ENCODE measurements at places on chromosomes 7 and 10.

DNA sequence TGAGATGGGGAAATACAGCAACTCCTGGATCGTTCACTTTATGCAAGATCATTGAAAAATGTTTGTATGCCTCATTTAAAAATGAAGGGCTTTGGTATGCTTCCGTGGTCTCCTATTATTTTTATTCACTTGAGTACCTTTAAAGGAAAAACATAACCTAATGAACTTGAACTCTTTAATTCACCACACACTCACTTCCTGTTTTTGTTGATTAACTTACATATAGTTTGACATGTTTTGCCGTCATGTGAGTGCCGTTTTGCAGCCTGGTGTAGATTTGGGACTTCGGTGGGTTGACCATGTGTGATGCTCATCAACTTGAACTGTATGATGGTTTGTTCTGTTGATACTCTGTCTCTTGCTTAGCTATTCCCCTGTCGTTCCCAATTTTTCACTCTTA, 28.9 kb downstream of the CASP7 start:
- no peak for DNase-seq

DNA sequence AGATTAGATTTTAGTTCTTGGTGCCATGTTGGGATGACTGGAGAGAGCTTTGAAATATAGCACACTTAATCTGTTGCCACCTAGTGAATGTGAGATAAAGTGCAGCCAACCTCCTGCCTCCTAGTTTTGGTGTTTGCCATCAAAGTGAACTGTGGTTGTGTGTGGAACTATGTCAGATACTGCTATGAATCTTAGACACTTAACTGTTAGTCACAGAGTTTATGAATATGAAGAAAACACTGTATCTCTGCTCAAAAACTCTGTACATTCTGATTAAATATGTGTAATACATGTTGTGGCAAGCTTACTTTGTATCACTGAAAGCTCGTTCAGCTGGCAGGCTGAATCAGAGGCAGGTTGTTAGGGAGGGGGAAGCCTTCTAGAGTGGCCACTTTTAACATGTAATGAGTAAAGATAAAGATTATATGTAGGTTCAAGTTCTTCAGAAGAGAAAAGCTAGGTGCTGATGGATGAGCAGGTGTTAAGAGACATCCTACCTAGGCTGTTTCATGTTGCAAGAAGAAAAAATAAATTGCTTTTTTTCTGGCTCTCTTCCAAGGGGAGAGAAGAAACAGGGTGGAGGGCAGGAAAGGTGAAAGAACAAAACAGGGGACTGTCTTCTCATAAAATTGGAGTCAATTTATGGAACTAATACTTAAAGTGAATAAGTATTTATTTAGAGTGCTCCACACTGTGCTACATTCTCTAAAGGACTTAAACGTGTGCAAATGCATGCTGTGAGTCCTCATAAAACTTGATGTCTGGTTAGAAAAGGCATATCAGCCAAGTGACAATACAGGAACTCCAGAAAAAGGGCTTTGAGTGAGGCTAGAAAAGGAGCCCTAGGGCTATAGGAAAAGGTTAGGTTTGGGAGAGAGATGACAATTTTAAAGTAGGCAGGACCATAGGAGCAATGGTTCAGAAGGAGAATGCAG, 14.1 kb upstream of the LAMB1 start:
- DNase-seq: no peak

- DNase-seq: no peak
These were observed 36.7 kb downstream of the PRF1 start for GRCh38 chr10:70565556-70566514.

DNA sequence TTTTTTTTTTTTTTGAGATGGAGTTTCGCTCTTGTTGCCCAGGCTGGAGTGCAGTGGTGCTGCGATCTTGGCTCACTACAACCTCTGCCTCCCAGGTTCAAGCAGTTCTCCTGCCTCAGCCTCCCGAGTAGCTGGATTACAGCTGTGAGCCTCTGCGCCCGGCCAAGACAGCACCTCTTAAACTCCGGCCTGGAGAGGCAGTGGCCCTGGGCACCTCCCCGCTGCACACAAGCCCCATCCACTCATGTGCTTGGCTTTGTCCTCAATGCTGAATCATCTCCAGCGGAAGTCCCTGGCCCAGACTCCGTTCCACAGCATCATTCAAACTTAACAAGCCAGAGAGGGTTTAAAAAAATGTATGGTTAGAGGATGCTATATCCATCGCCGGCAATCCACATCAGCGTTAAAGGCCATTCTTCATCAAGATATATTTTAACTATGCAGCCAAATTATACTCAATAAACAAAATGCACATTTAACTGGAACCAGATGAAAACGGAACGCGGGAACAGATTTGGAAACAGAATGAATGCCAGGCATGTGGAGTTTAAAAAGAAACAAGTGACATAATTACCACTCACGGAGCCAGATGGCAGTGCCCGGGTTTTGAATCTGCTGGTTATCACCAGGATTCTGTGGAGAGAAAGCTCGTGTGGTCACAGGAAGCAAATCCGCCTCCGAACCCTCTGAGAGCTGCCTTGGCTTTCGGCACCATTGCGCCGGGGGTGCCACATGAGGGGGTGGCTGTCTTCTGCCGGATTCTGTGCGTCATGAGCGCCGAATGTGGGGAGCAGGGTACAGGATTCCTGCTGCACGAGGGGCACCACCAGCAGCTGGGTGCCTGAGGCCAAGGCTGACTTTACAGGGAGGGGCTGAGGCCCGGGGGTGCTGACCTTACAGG, 45.6 kb upstream of the CFAP46 start:
- no peak for DNase-seq

DNA sequence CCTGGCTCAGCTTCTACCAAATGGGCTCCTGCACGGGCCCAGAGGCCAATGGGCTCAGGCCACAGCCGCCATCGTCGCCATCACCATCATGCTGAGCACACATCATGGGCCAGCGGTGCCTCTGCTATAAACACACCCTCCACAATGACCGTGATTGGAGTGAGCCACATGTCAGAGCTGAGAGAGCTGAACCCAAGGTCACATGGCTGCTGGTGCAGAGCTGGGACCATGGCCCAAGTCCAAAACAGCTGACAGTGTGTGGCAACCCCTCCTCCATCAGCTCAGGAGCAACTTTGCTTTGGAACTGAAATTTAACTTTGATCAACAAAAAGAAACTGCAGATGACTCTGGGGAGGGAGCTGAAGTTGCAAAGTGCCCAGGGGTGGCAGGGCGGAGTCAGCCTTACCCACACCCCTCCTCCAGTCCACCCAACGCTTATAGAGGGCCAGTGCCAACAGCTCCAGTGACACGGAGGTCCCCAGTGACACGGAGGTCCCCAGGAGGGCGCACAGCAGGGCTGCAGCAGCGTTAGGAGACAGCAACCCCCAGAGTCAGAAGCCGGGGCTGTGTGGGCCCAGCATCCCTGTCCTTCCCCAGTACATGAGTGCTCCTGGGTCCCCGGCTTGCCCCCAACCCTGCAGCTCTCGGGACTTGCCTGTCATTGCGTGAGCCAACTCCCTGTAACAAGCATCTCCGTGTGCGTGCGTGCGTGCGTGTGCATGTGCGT, 249.6 kb downstream of the ELFN1 start:
- no peak for DNase-seq
